Brain (organoid and tissue), 16 donors: ENCODE measurements at places on chromosomes 6 and 20.

DNA sequence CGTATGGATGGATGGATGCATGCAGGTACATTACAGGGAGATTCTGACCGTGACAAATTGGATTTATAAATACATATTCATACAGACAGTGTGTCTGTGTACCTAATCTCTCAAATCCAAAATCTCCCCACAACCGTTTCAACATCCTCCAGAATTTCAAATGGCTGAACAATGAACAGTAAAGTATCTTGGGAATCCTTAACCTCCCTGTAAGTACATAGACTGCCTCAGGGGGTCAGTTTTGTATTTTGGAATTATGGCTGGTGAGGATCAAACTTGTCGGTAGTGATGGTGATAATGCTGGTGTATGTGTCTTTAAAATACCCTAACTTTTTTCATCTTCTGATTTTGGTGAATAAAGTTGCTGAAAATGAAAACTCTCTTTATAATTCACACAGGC lies 246.2 kb downstream of the FOXC1 start:
- DNase-seq: no peak

- no peak for DNase-seq
Observed at GRCh38 chr20:49811825-49812506, 662 bp upstream of the SLC9A8 start.

GRCh38 chr6:118890997-118891790 lies 2.8 kb upstream of the ASF1A start:
- DNase-seq: no peak

GRCh38 chr6:4170297-4170696 lies 34.9 kb upstream of the ECI2 start:
- DNase-seq: no peak

DNA sequence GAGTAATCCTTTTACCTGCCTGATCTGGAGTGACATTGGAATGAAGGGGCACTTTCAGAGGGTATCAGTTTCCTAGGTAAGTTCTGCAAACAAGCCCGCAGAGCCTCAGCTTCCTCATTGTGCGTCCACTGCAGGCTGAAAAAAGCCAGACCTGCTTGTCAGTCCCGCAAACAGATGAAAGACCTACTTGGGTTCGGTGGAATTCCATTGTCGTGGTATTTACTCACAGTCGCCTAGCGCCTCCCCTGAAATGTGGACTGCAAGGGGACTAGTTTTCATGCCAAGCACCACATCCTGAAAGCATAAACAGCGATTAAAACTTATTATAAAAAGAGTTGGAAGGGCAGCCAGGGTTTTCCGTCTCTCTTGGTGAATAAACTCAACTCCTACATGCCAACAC lies 121.5 kb downstream of the PAX1 start:
- DNase-seq: no peak

DNA sequence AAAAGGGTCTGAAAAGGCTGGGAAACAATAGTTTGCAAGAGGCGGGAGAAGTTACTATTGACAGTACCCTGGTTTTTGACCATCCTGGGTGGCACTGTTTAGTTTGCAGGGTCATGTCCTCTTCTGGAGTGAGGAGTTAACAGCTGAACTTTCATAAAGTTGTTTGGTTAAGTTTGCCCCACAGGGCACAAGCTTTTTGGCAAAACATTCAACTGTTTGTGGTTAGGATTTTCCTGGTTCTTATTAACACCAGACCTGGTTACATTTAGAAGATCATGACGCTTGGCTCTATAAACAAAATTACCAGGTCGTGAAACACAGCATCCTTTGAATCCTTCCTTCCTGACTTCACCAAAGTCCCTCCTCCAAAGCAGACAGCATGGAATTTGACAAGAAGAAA lies 106.1 kb downstream of the RIN2 start:
- no peak for DNase-seq

GRCh38 chr20:36951979-36952738 lies 651 bp upstream of the SAMHD1 start:
- no peak for DNase-seq

GRCh38 chr6:63636518-63637021 lies 968 bp downstream of the PHF3 start:
- peak; percentile 83 for DNase-seq

GRCh38 chr6:157563611-157564284 lies 182.8 kb downstream of the ZDHHC14 start:
- DNase-seq: no peak

DNA sequence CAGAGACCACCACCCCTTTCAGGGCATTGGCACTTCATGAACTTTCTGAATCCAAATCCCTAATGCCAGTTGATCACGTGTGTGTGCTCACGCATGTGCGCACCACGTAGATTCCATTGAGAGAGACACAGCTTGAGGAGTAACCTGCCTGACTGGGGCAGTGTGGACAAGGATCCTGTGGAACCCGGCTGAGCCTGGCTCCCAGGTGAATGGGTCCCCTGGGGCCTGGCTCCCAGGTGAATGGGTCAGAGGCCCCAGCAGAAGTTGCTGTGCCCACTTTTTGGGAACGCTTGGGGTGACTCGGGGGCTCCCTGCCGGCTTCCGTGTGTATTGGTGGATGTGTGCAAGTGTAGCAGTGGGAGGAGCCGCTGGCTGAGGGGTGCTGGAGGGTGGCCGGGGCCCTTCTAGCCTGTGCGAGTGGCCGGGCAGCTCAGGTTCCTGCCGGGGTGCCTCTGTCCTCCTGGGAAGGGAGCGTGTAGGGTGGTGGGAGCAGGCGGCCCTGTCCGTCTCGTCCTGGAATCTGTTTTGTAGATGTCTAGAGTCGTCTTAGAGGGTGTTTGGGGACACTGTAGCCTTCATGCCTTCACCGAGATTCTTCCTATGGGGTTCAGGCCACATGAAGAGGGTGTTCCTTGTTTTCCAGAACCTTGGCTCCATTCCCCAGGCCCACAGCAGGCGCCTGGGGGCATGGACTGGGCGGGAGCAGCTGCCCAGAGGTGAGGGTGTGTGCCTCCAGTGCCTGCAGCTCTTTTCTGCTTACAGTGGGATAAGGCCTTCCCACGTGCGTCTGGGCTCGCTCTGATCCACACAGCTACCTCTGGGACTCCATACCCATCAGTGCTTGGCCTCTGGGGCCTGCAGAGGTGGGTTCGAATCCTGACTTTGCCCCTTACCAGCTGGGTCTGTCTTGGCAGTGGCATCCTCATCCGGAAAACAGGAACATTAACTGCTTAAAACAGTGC lies 3.2 kb downstream of the RBM38 start:
- no peak for DNase-seq

- DNase-seq: no peak
Observed at GRCh38 chr6:25314509-25315175, 35.5 kb downstream of the CARMIL1 start.

DNA sequence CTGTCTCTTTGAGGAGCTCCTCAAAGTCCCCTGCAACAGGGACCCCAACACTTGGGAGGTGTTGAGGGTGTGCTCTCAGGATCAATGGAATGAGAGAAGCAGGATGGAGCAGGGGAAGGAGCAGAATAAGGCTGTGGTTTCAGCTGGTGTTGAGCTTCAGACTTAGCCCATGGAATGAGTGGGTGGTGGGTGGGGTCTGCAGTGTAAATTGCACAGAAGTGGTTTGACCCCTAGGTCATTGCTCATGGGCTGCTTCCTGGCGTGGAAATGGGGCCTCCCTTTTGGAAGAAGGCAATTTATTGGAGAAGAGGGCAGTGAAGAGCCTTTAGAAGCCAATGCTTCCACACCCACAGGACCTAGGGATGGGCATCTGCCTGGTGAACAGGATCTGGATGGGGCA lies 37.0 kb upstream of the KCNG1 start:
- no peak for DNase-seq

DNA sequence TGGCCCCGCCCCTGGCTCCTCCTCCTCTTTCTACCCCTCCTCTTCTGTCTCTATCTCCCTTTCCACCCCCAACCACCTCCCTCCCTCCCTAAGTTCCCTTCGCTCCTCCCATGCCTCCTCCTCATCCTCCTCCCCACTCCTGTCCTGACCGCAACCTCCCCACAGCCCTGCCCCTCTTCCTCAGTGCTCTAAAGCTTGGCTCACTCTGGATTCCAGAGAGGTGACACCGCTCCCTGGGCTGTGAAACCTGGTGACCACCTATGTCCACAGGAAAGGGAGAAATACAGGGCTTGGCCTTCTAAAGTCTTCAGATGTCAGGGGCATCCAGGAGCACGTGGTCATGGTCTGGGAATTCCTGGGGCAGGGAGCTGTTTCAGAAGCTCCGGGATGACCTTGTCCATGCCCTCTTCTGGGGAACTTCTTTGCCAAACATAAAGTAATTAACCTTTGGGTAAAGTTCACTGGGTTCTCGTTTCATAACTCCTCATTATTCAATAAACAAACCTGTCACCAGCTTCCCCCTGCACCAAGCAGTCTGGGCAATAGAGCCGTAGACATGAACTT lies 345 bp upstream of the CST5 start:
- DNase-seq: no peak

- no peak for DNase-seq
Observed at GRCh38 chr6:68868646-68869045, 233.6 kb downstream of the ADGRB3 start.

DNA sequence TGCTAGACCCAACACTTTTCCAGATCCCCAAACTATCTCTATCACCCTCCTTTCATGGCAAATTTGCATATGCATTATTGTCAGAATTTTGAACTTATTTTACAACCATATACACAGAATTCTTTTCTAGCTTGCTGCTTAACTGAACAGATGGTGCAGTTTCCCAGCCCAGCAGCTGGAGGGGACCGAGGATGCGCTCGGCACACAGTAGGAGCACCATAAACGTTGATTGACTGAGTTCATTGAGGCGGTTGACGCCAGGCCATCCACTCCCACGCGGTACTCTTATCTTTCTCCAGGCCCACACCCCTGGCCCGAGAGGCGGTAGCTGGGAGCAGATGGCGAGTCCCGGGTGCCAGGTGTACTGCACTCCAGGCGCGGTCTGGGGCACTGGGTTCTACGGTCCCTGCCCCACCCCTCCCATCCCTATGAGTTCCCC lies 6.8 kb upstream of the SOX4 start:
- DNase-seq: peak; percentile 80

DNA sequence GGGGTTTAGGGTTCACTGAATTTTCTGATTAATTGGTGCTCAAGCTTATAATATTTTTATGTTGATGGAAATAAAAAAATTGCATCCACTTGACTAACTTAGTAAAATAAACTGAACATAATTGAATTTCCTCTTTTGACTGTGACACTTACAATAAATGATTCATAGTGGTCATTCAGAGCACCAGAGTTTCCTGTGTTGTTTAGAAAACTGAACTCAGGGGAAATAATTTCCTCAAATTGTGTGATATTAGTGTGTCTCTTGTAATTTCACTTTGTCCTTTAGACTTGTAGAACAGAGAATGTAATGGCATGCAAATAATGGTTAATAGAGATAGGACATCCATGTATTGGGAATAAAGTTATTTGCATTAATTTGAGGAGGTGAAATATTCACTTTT lies 319.7 kb upstream of the MAN1A1 start:
- no peak for DNase-seq

DNA sequence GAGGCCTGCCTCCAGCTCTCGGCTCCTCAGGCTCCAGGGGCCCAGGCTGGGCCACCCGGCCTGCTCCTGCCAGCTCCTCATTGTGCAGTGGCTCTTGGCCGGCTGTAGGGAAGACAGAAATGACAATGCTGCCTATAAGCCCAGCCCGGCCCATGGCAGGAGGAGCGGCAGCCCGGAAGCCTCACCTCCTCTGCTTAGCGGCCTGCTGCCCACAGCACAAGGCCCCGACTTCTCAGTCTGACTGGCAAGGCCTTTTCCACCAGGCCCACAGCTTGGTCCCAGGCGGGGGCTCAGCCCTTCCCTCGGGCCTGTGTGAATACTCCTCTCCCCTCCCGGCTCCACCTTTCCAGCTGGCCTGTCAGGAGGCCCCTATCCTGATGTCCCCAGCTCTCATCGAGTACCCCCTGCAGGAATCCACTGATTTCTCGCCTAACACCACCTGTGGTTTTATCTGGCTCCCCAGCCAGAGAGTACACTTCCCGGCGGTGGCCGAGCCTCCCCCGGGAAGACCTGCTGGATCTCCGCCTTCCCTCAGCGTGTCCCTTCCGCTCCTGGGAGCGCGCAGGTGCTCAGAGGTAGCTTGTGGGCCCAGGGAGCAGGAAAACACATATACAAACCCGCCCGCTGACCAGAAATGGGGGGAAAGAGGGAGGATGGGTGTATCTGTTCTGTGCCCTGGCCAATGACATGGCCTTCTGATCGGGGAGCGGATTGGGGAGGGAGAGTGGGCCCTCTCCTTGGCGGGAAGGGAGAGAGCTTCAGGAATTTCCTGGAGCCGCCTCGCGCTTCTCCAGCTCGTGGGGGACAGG lies 963 bp downstream of the DDRGK1 start:
- DNase-seq: no peak

DNA sequence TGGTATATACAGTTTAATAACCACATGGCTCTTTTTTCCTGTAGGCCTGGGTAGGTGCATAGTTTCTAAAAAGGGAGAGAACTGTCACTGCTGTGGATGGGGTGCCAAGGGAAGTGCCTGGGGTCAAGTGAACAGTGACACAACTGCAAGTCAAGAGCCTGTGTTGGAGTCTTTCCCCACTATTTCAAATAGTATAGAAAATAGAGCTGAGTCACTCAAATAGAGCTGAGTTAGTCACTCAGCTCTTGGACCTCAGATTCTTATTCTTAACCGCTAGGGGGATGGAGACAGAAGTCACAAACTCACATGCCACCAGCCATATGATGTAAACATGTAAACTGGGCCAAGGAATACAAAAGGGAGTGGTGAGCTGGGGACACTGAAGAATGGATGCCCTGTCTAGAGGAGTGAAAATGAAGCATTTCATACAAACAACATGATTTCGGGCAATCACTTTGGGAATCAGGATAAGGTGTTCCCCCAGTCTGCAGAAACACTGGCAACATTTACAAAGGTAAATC lies 2.1 kb downstream of the NQO2 start:
- peak; percentile 13 for DNase-seq

- no peak for DNase-seq
Observed at GRCh38 chr6:36241728-36242127, 28.1 kb upstream of the PNPLA1 start.

DNA sequence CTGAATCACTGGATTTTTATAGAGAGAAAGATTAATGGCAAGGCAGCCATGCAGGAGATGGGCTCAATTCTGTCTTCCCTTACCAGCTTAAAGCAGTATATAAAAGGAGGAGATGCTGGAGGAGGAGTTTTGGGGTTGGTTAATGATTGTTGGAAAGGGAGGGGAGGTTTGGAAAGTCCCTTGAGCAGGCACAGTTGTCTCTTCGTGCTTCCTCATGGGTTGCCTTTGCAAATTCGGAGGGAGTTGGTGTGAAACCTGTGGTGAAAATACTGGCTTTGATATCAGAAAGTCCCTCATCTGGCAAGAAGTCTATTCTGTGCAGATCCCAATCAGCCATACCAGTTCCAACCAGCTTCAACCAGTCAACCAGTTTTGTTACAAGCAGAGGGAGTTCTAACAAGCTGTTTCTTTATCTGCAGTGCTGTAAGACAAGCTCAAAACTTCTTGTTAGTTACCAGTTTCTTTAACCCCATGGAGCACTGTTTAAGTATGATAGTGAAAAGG lies 107.0 kb downstream of the HIVEP1 start:
- no peak for DNase-seq

- DNase-seq: peak; percentile 47
Observed at GRCh38 chr20:42530855-42531448, 658.8 kb downstream of the PTPRT start.
